ENCODE measurements at places on chromosomes 6 and 20.

DNA sequence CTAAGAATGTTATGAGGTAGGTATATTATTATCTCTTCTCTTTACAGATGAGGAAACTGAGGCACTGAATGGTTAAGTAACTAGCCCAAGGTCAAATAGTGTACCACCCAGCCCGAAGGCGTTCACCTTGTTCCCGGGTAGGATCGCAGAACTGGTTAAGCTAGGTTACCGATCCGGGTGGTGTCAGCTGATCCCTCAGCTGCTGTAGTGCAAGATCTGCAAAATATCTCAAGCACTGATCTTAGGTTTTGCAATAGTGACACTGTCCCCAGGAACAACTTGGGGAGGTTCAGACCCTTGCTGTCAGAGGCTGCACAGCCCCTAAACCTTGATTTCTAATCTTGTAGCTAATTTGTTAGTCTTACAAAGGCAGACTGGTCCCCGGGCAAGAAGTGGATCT is 28.1 kb downstream of the SLC52A3 start:
- ATAC-seq = no peak

- ATAC-seq = no peak
These were observed 41.9 kb downstream of the EYA2 start for GRCh38 chr20:46936415-46937156.

GRCh38 chr6:154438882-154439415 is 71.5 kb downstream of the CNKSR3 start:
- ATAC-seq = no peak

DNA sequence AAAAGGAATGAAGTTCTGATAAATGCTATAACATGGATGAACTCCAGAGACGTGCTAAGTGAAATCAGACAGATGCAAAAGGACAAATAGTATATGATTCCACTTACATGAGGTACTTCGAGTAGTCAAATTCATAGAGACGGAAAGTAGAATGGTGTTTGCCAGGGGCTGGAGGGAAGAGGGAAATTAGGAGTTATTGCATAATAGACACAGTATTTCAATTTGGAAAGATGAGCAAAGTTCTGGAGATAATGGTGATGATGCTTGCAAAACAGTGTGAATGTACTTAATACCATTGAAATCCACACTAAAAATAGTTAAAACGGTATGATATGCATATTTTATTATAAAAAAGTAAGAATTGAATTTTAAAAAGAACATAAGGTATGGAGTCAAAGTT is 84.9 kb upstream of the STXBP5 start:
- no peak for ATAC-seq

DNA sequence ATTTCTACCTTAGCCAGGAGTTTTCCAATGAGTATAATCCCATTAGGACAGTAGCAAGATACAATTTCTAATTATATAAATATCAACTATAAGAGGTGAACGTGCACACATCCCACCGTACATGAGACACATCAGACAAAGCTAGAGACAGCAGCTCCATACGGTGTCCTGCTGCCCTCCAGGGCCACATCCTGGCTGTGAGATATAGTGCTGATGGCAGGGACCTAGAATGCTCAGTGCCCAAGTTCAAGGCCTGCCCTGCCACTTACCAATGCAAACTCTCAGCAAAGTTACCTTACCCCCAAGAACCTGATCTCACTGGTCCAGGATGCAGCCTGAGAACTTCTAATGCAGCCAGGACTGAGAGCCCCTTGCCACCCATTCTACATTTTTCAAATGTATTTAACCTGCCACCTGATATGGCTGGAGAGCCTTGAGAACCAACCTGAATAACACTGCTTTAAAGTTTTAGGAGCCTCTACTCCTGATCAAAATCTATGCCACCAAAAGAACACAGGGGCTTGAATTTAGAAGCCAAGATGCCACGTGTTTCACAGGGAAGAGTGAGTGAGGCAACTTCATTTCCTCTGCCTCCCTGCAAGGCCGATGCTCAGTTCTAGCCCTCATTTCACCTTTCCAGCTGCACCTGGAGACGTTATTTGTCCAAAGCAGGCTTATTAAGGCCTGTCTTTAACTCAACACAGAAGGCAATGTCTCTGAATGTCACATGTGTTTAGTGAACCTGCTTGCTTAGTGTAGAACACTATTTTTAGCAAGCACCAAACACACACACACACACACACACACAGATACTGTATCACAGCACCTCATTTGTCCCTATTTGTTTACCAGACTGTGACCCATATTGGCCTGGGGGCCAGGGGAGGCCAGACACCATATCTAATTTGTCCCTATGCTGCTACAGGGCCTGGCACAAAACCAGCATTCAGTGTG is 6.1 kb downstream of the NFATC2 start:
- no peak for ATAC-seq

All from SK-N-SH treated with all-trans-retinoic acid at 6 μM for 48 hours (cell line).